ENCODE measurements at places on chromosomes 13 and 19. TPM values are rescaled to one million over a fixed set of nuclear protein-coding genes. Genes with fewer than 3 reads are reported as not detected.

The ATP12A gene
- total RNA-seq = 1.3 TPM

The PLPP2 gene
- 11.7 TPM for total RNA-seq

- DNase-seq = no peak
These were observed 159.6 kb upstream of the ATXN8OS start for GRCh38 chr13:69948016-69948415.

DNA sequence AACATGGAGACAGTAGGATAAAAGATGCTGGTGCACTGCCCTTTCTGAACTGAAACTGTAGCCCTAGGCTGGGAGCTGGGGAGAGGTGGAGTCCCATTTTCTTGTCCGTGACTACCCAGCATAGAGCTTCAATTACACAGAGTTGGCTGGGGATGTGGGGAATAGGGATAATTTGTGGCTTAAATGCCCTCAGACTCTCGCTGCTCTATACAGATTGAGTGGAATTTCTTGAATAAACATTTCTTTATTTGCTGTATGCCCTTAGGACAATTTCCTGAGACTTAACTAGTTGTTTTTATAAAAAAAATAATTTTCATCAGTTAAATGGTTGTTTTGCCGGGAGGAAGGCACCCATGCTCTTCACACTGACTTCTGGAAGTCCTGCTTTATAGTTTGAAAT, 7.2 kb downstream of the IGFL2 start:
- no peak for DNase-seq

Measured in lower lobe of right lung (tissue), 2 donors.